ENCODE measurements at places on chromosomes 7 and 10.
A peak's percentile ranks its signal among the peaks of the same experiment; 100 is the strongest.

GRCh38 chr7:33816106-33816505 is 89.2 kb upstream of the BMPER start:
- DNase-seq = no peak

- DNase-seq = no peak
Observed at GRCh38 chr7:1123715-1124114, 35.8 kb downstream of the GPER1 start.

- DNase-seq = no peak
Observed at GRCh38 chr10:101901340-101901739, 57.7 kb upstream of the KCNIP2 start.

DNA sequence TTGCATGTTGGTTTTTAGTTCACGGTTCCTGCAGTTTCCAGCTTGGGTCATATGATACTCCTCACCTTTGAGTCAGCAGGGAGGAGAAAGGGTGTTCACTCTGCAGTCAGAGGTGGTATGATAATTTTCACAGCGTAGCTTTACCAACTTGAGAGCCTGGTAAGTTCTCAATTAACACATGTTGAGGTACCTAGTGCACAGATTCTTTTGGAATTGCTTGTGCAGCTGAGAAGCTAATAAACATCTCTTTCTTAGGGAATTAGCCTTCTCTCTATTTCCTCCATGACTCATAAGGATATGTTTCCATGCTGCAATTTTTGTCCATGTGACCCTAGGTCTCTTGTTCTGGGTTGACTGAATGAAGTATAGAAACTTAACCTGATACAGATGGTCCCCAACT is 166.6 kb downstream of the KIF20B start:
- DNase-seq = no peak

- no peak for DNase-seq
Observed at GRCh38 chr7:6242561-6242960, 29.9 kb downstream of the CYTH3 start.

DNA sequence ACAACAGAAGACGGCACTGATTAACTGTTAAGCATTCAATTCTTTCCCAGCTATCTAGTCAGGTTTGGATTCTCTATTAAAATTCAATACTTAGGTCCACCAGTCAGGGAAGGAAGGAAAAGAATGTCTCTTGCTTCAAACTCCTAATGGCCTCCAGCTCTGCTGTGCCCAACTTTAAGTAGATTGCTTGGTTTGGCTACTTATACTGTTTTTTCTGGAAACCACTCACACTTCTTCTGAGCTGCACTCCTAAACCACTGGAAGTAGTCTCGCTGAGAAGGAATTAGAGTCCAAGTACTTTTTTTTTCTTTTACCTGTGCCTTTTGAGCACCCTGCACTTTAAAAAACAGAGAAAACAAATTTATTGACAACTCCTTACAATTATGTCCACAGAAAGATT is 26.7 kb upstream of the COL1A2 start:
- no peak for DNase-seq

DNA sequence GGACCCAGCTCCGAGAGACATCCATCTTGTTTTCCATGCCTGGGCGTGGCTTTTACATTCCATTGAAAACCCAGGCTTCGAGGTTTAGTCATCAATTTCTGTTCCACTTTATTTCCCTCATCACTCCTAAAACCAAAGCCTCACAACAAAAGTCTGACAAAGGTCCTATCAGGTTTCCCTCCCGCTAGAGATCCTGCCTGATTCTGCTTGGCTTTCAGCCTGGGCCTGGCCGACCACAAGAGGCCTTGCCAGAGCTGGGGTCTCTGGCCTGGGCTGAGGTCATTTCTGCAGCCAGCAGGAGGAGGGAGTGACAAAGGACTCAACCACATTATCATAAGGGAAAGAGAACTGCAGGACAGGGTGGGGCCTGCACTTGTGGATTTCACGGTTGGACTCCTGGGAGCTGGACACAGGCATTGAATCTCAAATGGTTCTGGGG is 167.0 kb downstream of the FANK1 start:
- no peak for DNase-seq

GRCh38 chr7:78765943-78766729 is 687.3 kb downstream of the MAGI2 start:
- DNase-seq = no peak

DNA sequence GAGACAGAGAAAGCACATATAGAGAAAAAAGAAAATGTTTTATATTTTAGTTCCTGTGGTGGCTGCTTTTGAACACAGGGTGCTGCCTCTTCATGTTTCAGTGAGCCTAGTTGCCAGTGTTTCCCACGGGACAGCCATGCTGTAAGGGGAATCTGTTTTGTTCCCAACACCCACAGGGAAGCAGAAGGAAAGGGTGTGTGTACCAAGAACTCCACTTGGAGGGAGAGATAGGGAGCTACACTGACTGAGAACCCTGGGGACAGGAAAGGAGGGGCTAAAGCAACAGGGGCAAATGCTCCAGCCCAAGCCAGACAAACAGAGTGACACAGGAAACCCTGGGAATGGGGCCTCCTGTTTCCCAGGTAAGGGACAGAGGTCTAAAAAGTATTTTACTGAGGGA is 40.2 kb downstream of the FRMPD2 start:
- DNase-seq = no peak

DNA sequence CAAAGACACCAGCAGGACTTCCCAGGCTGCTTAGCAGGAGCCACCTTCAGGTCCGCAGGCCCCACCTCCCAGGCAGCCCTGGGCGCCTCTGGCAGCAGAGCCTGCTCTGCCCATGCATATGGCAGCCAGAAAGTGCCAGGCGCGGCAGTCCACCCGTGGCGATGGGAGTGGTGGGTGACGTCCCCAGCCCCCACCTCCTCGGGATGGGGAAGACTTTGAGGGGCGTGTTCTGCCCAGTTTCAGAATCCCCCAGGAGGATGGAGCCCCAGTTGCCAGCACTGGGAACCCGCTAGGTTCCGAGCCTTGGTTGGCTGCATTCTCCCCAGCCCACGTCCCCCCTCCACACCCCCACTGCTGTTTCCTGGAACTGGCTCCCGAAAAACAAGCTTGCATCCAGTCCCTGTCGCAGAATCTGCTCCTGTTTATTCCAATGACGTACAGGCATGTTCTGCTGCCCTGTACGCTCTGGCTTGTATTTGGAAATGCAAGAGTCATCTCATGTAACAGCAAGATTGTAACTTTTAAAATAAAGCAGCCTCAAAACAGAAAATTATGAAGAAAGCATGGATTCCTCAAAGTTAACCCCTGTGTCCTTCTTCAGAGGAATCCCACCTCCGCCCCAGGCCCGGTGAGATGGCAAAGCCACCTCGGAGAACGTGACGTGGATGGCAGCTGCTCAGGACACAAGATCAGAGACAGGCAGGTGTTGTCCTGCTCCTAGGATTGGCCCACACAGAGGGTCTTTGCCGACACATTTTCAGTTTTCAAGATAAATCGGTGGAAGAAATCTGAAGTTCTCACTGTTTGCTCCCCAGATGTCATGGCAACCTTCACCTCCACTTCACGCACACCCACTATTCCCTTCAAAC is 87.8 kb upstream of the PPP2R2D start:
- DNase-seq = no peak

GRCh38 chr10:106284802-106285587 is 879.5 kb downstream of the SORCS1 start:
- no peak for DNase-seq

GRCh38 chr10:31745612-31746376 is 182.8 kb downstream of the ARHGAP12 start:
- DNase-seq = peak; percentile 72

DNA sequence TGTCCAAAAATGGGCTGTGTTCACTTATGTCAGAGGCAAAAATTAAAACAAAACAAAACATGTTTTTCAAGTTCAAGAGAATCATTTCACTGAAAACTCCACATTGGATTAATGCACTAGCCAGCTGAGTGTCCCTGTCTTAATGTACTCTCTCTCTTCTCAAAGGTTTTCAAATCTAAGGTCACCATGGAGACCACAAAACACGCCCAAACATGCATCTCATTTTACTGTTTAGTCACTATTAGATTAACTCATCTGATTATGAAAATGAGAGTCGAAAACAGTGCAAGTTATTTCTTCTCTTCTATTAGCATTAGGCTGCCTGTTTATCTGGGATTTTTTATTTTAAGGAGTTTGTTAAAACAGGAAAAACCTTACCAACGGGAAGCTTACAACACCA is 70.8 kb upstream of the ASAH2 start:
- peak; percentile 41 for DNase-seq

DNA sequence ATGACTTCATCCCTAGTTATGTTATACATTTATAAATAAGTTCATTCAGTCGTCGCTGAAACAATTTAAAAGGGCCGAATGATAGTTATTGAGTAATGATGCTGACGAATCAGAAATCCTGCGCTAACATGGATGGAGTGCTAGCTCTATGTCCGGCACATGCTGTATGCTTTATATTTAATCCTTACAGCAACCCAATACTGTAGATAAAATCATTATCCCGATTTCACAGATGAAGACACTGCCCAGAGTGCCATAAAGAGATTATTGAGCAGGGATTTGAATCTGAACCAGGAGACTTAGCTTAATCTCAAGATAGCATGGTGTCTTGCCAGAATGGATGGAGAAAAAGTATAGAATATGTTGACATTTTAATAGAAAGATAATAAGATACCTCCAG is 1.1 kb upstream of the ICA1 start:
- DNase-seq = no peak

DNA sequence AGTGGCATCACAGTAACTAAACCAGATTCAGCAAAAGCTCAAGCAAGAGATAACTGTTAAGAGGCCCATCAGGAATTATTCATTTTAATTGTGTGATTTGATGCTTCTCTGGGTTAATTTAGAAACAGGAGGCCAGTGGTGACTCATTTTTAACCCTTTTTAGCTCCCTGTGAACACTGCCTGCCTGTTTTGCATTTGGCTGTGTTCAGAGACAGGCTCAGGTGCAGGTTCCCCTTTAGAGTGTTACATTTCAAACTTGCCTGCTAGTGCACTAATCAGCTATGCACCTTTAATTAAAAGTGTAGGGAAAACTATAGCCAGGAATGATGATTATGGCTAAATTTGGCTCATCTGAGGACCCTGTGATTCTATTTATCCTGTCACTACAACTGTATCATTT is 6.5 kb downstream of the STAMBPL1 start:
- DNase-seq = peak; percentile 27

DNA sequence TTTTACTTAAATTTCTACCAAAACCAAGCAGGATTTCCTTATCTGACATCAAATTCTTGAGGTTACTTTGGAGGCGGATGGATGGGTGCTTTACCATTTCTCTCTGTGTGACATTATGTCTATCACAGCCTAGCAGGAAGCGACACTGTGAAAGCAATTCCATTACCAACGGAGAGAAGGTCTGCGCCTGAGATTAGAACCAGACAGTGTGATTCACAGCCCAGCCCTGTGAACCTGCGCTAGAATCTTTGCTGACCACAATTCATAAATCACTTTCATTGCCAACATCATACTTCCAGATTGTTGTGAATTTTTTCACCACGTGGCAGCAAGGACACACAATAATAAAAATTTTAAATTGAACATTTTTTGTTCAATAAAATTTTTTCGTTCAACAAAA is 126.5 kb downstream of the CUBN start:
- DNase-seq = peak; percentile 95

DNA sequence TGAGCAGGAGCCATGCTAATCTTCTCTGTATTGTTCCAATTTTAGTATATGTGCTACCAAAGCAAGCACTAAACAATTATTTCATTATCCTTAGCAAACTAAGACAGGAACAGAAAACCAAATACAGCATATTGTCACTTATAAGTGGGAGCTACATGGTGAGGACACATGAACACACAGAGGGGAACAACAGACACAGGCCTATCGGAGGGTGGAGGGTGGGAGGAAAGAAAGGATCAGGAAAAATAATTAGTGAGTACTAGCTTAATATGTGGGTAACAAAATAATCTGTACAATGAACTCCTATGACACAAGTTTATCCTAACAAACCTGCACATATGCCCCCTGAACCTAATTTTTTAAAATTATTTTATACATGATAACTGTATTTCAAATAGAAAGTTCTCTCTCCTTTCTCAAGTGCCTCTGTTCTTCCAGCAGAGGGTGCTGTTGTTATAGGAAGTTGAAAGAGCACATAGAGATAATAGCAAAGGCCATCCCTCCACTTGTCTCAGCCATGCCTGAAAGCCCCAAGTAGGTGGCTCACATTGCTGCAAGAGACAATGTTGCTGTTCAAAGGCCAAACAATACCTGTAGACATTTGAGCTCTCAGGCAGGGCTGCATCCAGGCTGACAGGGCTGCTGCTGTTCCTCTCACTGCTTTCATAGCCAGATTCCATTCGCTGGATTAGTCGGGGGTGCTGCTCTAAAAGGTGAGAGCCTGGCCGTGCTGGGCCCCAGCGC is 33.4 kb upstream of the PPP3CB start:
- DNase-seq = peak; percentile 82

DNA sequence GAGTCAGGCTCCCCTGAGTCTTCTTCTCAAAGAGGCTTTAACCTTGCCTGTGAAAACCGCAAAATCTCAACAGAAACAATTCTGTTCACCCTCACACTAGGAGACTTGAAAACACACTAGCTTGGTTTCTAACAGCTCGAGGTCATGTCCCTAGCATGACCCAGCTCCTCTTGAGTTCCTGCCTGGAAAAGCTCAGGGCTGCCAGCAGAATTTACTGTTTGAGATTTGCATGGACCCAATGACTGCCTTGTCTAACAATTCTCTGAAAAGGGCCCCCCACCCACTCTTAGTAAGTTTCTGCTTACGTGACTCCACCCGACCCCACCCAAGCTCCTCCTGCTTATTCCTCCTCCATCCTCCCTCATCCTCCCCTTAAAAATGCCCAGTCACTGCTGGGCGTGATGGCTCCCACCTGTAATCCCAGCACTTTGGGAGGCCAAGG is 85.1 kb upstream of the KMT2C start:
- DNase-seq = no peak

DNA sequence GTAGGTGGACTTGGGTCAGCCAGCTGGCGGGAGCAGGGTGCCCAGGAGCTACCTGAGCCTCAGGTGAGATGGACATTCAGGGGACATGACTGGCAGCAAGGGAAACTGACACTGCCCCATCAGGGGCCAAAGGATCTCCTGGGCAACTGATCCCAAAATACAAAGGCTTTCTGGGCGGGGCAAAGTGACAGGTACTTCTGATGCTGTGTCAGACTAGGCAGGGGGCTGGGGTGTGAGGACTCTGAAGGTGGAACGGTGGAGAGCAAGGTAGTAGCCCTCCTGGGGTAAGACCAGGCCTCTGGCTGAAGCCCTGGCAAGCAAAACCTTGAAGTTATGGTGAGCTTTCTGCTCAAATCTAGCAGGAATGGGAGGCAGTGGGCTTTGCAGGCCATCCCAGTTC is 4.4 kb downstream of the OPN4 start:
- DNase-seq = no peak

DNA sequence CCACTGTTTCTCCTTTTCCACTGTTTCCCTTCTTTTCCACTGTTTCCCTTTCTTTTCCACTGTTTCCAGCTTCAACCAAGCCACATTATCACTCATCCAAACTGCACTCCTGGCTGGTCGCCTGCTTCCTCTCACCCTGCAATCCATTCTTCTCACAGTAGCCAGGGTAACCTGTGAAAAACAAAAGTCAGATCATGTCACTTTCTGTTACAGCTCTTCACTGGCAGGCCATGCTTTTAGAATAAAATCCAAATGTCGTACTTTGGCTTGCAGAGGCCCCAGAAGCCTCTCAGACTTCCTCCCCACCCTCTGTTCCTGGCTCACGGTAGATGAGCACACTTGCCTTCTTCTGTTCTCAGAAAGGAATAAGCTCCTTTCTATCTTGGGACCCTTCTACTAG is 33.9 kb downstream of the STARD3NL start:
- no peak for DNase-seq

GRCh38 chr10:16968416-16969041 is 151.3 kb upstream of the RSU1 start:
- DNase-seq = no peak
